ENCODE measurements at places on chromosomes 12 and 14. TPM values are rescaled to one million over a fixed set of nuclear protein-coding genes. Genes with fewer than 3 reads are reported as not detected.

CLEC2A gene
- total RNA-seq, result not detected

RERG gene
- 2.4 TPM for total RNA-seq

PTPRB gene
- 19.1 TPM for total RNA-seq

C14orf180 gene
- 7.3 TPM for total RNA-seq

GALNT16 gene
- total RNA-seq, result 1.7 TPM

CLEC14A gene
- total RNA-seq, result 17.9 TPM

MYF5 gene
- 2.6 TPM for total RNA-seq

IAPP gene
- total RNA-seq, result not detected

TAS2R43 gene
- not detected for total RNA-seq

EPYC gene
- total RNA-seq, result not detected

OTX2 gene
- total RNA-seq, result not detected

SLC8A3 gene
- total RNA-seq, result 53.6 TPM

HOXC4 gene
- 4.7 TPM for total RNA-seq

PARP2 gene
- 14.6 TPM for total RNA-seq

STYK1 gene
- 0.18 TPM for total RNA-seq

KLRB1 gene
- not detected for total RNA-seq

KRT74 gene
- total RNA-seq, result not detected

DTX1 gene
- 2.4 TPM for total RNA-seq
